ENCODE measurements at places on chromosomes 7 and 10. TPM values are rescaled to one million over a fixed set of nuclear protein-coding genes. Genes with fewer than 3 reads are reported as not detected.

DNA sequence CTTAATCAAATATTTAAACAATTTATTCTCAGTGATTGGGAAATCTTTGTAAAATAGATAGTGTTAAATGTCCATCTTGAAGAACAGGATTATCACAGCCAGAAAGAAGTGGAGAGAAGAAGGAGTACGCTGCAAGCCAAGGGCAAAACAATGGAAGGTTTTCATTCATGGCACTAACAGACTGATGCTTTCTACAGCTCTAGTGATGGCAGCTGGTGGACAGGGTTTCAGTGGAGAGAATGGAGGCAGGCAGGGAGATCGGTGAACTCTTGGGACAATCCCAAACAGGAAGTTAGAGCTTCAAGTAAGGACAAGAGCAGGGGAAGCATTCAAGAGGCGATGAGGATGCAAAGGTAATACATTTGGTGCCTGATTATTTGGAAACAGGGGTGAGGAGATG, 207.0 kb downstream of the JAZF1 start:
- peaks cover 27% of the 10 kb centered on the region for H3K4me1 ChIP-seq
- DNase-seq: no peak
- H3K27ac ChIP-seq: no peak overlapping the region
- peaks cover 12% of the 10 kb centered on the region for H3K36me3 ChIP-seq
- no peaks in the 10 kb centered on the region for H3K27me3 ChIP-seq
- H3K4me3 ChIP-seq: no peak overlapping the region

MNX1 gene
- total RNA-seq: not detected

DNA sequence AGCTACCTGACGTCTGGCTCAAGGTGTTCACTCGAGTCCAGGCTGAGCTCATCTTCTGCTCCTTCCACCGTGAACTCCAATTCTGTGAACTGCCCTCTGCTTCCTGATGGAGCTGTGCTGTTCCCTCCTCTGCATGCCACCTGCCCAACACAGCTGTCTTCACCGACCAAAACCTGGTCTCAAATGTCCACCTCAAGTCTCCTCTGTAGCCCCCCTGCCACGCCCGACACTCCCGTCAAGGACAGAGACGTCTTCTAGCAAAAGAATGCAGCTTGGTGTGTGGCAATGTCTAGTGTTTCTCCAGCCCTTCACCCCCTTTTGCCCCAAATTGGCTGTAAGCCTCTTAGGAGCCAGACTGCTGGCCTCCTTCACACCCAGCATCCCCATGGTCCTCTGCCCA, 305.1 kb downstream of the DNAJB6 start:
- no peak for DNase-seq
- H3K36me3 ChIP-seq: no peaks in the 10 kb centered on the region
- H3K27ac ChIP-seq: no peak overlapping the region
- no peaks in the 10 kb centered on the region for H3K4me1 ChIP-seq
- H3K4me3 ChIP-seq: no peak overlapping the region

ZNF488 gene
- total RNA-seq: 0.10 TPM

VGF gene
- total RNA-seq: 0.33 TPM

DNA sequence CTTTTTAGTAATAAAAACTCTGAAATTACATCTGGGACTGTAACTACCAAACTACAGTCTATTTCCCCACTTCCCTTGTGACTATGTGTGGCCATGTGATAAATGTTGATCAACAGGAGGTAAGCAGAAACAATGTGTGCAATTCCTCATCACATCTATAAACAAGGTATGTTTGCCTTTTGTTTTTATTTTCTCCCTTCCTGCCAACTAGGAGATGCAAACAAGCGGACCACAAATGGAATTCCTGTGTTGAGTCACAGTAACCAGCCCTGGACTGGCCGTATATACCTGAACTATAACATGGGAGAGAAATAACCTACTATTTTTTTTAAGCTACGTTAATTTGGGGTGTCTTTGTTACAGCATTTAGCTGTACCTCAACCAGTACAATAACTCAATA, 52.5 kb downstream of the SCRN1 start:
- H3K27ac ChIP-seq: no peak overlapping the region
- peaks cover 7% of the 10 kb centered on the region for H3K27me3 ChIP-seq
- H3K4me1 ChIP-seq: no peaks in the 10 kb centered on the region
- DNase-seq: no peak

DNA sequence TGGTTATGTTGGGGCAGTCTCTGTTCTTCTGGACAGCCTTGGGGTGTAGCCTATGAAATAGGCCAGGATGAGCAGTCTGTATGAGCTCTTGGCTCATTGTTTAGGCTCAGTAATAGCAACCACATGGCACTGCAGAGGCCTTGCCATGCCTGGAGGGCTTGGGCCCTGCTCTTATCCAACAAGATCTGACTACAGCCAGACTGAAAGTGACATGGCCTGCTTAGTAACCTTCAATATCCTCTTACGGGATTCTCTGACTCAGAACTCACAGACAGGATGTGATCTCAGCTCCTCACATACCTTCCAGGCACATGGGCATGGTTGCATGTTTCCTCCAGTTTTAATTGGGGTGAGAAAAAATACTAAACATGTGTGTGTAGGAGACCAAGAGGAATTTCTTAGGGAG, 289.3 kb downstream of the PTEN start:
- H3K36me3 ChIP-seq: peaks cover 26% of the 10 kb centered on the region
- no peak overlapping the region for H3K4me3 ChIP-seq
- DNase-seq: peak; percentile 69
- H3K4me1 ChIP-seq: peaks cover 23% of the 10 kb centered on the region
- H3K27me3 ChIP-seq: no peaks in the 10 kb centered on the region

DNA sequence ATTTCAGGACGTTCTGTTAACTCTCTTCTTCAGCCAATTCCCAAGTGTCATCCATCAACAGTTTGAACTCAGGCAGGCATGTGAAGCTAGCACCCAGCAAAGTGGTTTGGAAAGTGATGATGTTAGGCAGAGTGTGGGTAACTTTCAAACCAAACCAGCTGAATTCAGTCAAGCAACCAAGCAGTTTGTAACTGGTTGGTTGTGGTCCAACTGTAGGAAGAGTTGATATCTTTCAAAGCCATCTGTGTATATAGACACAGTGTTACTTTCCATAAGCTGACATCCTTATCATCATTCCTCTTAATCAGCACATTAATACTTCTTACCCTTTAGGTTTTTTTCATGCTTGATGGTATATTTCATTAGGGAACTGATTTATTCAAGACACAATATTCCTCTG, 72.2 kb upstream of the NUPR2 start:
- no peak overlapping the region for H3K27ac ChIP-seq
- no peaks in the 10 kb centered on the region for H3K4me1 ChIP-seq
- no peak overlapping the region for H3K4me3 ChIP-seq
- no peaks in the 10 kb centered on the region for H3K36me3 ChIP-seq
- no peak for DNase-seq
- no peaks in the 10 kb centered on the region for H3K27me3 ChIP-seq

- H3K36me3 ChIP-seq: peaks cover 13% of the 10 kb centered on the region
- H3K4me1 ChIP-seq: peaks cover 33% of the 10 kb centered on the region
- H3K4me3 ChIP-seq: peak within 1 kb of the TSS; percentile 96
- H3K27ac ChIP-seq: peak within 1 kb of the TSS; percentile 78
Observed at GRCh38 chr7:100694098-100694745, at the start of gene GIGYF1. Gene GIGYF1, minus strand, starts transcription at chr7:100694250. Its CDS starts 6,012 bp downstream, at chr7:100688238.

- DNase-seq: no peak
- no peaks in the 10 kb centered on the region for H3K36me3 ChIP-seq
- no peaks in the 10 kb centered on the region for H3K4me1 ChIP-seq
- no peaks in the 10 kb centered on the region for H3K27me3 ChIP-seq
Observed at GRCh38 chr10:97623277-97623676, 10.0 kb downstream of the MORN4 start.

TAS2R3 gene
- total RNA-seq: 0.73 TPM

- DNase-seq: no peak
- no peak overlapping the region for H3K4me3 ChIP-seq
- H3K27ac ChIP-seq: no peak overlapping the region
- no peaks in the 10 kb centered on the region for H3K36me3 ChIP-seq
Observed at GRCh38 chr10:78515038-78515872, 481.6 kb downstream of the RPS24 start.

DNA sequence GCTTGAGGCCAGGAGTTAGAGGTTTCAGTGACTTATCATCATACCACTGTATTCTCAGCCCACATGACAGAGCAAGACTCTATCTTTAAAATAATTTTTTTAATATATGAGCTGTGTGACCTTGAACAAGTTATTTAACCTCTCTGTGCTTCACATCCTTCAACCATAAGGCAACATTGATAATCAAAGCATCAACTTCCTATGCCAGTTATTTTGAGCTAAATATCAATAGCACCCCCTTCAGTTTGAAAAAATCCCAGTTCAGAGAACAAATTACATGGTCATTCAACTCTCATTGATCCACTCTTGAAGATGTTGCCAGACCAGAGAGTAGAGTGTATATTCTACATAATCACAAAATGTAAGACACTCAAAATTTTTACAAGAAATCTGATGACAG, 53.0 kb downstream of the ASNS start:
- no peak overlapping the region for H3K4me3 ChIP-seq
- no peaks in the 10 kb centered on the region for H3K4me1 ChIP-seq
- no peaks in the 10 kb centered on the region for H3K36me3 ChIP-seq
- H3K27ac ChIP-seq: no peak overlapping the region
- peaks cover 9% of the 10 kb centered on the region for H3K27me3 ChIP-seq
- no peak for DNase-seq

CLDN3 gene
- total RNA-seq: not detected

DNA sequence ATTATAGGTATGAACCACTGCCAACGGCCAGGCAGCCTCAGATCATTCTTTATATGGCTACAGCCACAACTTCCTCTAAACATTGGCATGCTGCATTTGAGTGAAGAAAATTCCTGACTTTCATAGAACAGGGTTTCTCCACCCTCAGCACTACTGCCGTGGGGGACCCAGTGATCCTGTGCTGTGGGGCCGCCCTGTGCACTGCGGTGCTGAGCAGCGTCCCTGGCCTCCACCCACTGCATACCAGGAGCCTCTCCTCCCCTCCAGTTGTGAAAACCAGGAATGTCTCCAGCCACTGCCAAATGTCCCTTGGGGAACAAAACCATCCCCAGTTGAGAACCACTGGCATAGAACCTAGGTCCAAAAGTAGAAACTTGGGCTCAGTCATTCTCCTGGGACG, 15.8 kb downstream of the CNPY1 start:
- H3K27ac ChIP-seq: no peak overlapping the region
- H3K4me1 ChIP-seq: peaks cover 9% of the 10 kb centered on the region
- H3K36me3 ChIP-seq: no peaks in the 10 kb centered on the region
- H3K27me3 ChIP-seq: peaks cover 57% of the 10 kb centered on the region

INA gene
- total RNA-seq: 0.13 TPM

FAM13C gene
- total RNA-seq: not detected

DNA sequence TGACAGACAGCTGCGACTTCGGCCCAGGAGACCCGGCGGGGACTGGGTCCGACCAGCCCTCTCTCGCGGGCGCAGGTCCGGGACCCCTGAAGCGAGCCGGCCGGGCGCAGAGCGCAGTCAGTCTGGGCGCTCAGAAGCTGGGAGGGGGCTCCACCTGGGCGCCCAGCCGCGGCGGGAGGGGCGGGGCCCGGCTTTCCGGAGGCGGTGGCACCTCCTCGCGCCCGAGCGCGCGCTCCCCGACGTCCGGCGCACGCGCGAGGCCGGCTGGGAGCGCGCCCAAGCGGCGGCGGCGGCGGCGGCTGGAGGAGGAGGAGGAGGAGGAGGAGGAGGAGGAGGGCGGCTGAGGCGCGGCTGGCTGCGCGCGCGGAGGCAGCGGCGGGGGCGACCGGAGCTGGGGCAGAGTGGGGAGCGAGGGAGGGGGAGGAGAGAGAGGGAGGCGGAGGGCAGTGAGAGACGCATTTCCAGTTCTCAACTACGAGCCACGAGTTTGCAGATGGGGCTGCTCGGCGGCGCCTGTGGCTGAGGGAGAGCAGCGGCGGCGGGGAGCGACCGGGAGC, at the start of gene PALS2:
Gene PALS2, plus strand, starts transcription at position 456 of the 557 bp plus-strand sequence. CDS start 50,216 bp downstream, outside the sequence.
- peaks cover 25% of the 10 kb centered on the region for H3K4me1 ChIP-seq
- DNase-seq: peak; percentile 81
- H3K36me3 ChIP-seq: no peaks in the 10 kb centered on the region
- peak within 1 kb of the TSS; percentile 89 for H3K4me3 ChIP-seq

DNA sequence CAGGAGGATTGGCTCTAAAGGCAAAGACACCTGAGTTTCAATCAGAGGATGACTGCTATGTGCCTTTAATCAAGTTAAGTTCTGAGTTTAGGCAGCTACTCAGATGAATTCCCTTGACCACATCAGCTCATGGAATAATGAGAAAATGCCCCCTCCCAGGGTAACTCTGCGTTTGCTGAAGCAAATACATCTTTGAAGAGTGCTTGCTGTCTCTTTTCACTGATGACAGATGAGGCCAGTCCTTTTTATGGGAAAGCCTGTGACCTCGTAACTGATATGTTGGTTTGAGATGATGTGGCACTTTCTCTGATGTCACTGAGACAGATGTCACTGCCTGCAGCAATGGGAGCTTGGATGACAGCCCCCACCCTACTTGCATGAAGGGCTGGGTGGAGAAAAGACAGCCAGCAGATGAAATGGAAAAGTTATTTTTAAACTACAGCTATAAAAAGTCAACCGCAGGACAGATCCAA, 43.7 kb upstream of the DGKI start:
- no peak overlapping the region for H3K4me3 ChIP-seq
- peaks cover 13% of the 10 kb centered on the region for H3K4me1 ChIP-seq
- no peak overlapping the region for H3K27ac ChIP-seq
- peaks cover 40% of the 10 kb centered on the region for H3K36me3 ChIP-seq

NKX2-3 gene
- total RNA-seq: not detected

GRCh38 chr7:105011831-105012502, 2.0 kb upstream of the KMT2E start:
- H3K4me1 ChIP-seq: peaks cover 34% of the 10 kb centered on the region
- H3K27me3 ChIP-seq: no peaks in the 10 kb centered on the region
- peak overlapping the region; percentile 100 for H3K27ac ChIP-seq
- DNase-seq: peak; percentile 49
- H3K4me3 ChIP-seq: peak overlapping the region; percentile 97
- peaks cover 82% of the 10 kb centered on the region for H3K36me3 ChIP-seq

DNA sequence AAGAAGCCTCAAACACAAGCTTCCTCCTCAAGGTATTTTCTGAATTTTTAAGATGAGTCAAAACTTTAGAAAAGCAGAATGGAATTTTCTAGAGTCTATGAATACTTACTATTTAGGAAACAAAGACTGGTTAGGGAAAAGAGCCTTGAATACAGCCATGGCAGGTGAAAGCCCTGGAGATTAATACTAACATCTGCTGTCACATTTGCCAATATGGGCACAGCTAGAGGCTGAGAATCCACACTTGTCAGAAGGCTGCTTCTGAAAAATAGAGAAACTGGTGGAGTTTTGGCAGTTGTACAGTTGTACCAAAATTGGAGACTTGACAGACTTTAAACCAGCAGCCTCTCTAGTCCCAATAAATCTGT, 24.3 kb upstream of the CNNM1 start:
- peaks cover 7% of the 10 kb centered on the region for H3K27me3 ChIP-seq
- H3K4me1 ChIP-seq: no peaks in the 10 kb centered on the region
- H3K36me3 ChIP-seq: no peaks in the 10 kb centered on the region

- no peaks in the 10 kb centered on the region for H3K4me1 ChIP-seq
- H3K27ac ChIP-seq: no peak overlapping the region
- H3K4me3 ChIP-seq: no peak overlapping the region
- no peak for DNase-seq
- H3K27me3 ChIP-seq: peaks cover 17% of the 10 kb centered on the region
Observed at GRCh38 chr10:44043646-44044375, 341.1 kb downstream of the CXCL12 start.

PRKG1 gene
- not detected for total RNA-seq

Measured in activated CD4-positive, alpha-beta memory T cell treated with anti-CD3 and anti-CD28 coated beads, Interleukin-2, amount 10 ng/mL, durations not matched to agents 7 days and 5 days (primary cell).